ENCODE measurements at places on chromosomes 16 and 17. TPM values are rescaled to one million over a fixed set of nuclear protein-coding genes. Genes with fewer than 3 reads are reported as not detected.

- DNase-seq: peak; percentile 54
Observed at GRCh38 chr17:19728084-19728495, 11.7 kb upstream of the SLC47A2 start.

- no peak for DNase-seq
Observed at GRCh38 chr17:81480140-81481072, 32.2 kb downstream of the ACTG1 start.

- no peak for DNase-seq
Observed at GRCh38 chr16:2438121-2438520, 8.9 kb downstream of the CCNF start.

- no peak for DNase-seq
Observed at GRCh38 chr16:75248142-75248535, 3.3 kb downstream of the BCAR1 start.

GRCh38 chr16:543301-544164, 16.0 kb downstream of the CAPN15 start:
- DNase-seq: no peak

GRCh38 chr16:85699628-85700027, 10.9 kb upstream of the GINS2 start:
- DNase-seq: peak; percentile 52

DNA sequence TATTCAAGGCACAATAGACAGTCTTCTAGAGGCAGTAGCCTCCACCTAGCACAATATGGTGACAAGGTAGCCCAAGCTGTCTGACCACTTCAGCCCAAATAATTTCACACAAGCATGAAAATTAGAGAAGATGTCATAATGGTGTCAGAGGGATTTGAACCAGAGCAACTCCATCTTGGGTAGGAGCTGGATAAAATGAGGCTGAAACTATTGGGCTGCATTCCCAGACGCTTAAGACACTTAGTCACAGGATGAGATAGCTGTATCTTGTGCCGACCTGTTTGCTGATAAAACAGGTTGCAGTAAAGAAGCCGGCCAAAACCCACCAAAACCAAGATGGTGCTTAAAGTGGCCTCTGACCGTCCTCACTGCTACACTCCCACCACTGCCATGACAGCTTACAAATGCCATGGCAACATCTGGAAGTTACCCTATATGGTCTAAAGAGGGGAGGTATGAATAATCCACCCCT, 192.6 kb downstream of the CPPED1 start:
- no peak for DNase-seq

DNA sequence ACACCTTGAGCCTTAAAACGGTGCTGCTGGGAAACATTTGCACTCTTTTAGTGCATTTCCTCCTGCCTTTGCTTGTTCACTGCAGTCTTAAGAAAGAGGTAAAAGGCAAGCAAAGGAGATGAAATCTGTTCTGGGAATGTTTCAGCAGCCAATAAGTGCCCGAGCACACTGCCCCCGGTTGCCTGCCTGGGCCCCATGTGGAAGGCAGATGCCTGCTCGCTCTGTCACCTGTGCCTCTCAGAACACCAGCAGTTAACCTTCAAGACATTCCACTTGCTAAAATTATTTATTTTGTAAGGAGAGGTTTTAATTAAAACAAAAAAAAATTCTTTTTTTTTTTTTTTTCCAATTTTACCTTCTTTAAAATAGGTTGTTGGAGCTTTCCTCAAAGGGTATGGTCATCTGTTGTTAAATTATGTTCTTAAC, 4.4 kb downstream of the SOX9 start:
- DNase-seq: no peak

GRCh38 chr16:88770461-88771293, 14.3 kb downstream of the PIEZO1 start:
- peak; percentile 91 for DNase-seq

The PRSS21 gene
- total RNA-seq: not detected

The CTRB1 gene
- total RNA-seq: not detected

The MYCBPAP gene
- total RNA-seq: not detected

The KRTAP9-9 gene
- total RNA-seq: not detected
